Caudate nucleus (tissue), 63 donors: ENCODE measurements at places on chromosomes 2 and 18.

DNA sequence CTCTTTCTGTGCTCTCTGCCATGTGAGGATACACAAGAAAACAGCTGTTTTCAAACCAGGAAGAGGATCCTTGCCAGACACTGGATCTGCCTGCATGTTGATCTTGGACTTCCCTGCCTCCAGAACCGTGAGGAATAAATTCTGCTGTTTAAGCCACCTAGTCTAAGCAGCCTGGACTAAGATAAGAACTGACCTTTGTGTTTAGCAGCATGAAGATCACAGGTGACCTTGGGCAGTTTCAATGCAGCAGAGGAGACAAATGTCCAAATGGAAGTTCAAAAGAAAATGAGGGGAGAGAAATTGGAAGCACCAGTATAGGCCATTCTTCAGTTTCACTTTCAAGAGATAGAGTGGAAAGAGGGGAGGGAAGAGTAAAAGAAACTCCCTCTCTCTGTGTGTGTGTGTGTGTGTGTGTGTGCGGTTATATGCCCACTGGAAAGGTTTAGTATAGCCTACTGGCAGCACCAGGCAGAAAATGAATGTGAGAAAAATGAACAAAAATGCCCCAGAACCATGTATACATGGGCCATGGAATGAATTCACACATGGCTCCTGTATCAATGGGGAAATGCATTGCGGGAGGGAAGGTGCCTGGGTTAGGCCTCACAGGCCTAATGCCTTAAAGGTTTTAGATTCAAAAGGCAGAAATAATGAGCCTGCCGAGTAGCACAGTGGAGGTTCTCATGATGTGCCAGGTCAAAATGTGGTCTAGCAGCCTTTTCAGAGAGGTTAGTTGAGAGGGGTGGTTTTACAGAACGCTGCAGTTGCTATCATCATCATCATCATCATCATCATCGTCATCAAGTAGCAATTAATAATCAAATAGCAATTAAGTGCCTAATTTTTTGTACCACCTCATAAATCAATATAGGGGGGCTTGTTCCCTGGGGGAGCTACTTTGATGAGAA lies 1.1 kb upstream of the CERS6 start:
- no peak for DNase-seq

GRCh38 chr2:232897598-232898408 lies 27.7 kb downstream of the SNORC start:
- no peak for DNase-seq

DNA sequence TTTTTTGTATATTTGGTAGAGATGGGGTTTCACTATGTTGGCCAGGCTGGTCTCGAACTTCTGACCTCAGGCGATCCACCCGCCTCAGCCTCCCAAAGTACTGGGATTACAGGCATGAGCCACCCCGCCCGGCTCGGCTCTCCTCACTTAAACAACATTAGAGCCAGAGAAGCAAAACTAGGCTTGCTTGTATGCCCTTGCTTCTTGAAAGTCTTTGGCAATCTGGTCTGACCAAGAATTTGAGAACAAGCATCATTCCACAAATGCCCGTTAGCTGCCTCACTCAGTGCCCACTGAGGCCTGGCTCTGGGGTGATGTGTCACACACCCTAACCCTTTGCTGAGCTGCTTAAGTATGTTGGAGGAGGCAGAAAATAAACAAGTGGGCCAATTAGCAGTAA lies 33.5 kb downstream of the SOWAHC start:
- DNase-seq: no peak

DNA sequence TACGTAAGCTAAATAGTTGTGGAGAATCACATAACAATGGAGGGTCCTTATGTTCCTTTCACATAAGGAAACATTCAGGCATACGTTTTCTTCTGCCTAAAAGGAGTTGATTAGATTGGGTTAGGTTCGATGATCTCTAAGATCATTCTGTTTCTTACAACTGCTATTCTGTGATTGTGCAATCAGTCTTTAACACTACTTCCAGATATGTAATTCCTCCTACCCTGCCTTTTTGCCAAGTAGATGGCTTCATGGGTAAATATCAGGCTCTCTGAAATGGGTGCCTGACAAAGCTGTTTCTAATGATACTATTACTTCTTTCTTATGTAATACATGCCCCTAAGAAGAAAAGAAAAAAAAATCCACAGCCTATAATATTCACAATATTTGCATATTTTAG lies 321.5 kb downstream of the XIRP2 start:
- DNase-seq: no peak

DNA sequence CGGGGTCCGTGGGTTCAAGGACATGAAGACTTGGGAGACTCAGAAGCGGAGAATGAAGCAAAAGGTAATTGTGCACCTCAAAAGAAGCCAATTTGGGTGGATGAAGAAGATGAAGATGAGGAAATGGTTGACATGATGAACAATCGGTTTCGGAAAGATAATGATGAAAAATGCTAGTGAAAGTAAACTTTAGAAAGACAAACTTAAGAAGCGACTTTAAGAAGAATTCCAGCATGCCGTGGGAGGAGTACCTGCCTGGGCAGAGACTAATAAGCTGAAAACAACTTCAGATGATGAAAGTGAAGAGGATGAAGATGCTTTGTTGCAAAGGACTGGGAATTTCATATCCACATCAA lies 43.5 kb downstream of the PSTPIP2 start:
- DNase-seq: no peak

GRCh38 chr2:68796295-68796905 lies 61.8 kb downstream of the ARHGAP25 start:
- no peak for DNase-seq

DNA sequence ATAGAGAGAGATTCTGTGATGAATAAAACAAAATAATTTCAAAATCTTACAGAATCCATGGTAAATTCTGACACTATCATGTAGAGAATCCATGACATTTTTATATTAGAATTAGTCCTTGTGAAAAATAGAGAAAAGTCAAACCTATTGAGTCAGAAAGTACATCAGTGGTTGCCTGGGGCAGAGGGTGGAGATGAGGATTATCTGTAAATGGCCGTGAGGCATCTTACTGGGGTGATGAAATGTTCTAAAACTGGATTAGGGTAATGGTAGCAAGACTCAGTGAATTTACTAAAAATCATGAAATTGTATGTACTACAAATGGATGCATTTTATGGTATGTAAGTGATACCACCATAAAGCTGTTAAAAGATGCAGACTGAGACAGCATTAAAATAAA lies 323.1 kb downstream of the SLC8A1 start:
- no peak for DNase-seq

DNA sequence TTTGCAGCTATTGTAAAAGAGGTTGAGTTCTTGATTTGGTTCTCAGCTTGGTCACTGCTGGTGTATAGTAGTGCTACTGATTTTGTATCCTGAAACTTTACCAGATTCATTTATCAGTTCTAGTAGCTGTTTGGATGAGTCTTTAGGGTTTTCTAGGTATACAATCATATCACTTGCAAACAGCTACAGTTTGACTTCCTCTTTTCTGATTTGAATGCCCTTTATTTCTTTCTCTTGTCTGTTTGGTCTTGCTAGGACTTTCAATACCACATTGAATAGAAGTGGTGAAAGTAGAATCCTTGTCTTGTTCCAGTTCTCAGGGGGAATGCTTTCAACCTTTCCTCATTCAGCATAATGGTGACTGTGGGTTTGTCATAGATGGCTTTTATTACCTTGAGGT lies 210.5 kb upstream of the DPP10 start:
- DNase-seq: no peak

DNA sequence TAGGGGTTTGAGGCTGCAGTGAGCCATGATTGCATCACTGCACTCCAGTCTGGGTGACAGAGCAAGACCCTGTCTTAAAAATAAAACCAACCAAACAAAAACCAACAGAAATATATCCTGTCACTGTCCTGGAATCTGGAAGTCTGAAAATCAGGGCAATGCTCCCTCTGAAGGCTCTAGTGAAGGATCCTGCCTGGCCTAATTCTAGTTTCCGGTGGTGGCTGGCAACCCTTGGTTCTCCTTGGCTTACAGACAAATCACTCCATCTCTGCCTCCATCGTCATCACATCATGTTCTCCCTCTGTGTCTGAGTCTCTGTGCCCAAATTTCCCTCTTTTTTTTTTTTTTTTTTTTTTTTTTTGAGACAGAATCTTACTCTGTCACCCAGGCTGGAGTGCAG lies 15.9 kb upstream of the VPS4B start:
- DNase-seq: no peak

DNA sequence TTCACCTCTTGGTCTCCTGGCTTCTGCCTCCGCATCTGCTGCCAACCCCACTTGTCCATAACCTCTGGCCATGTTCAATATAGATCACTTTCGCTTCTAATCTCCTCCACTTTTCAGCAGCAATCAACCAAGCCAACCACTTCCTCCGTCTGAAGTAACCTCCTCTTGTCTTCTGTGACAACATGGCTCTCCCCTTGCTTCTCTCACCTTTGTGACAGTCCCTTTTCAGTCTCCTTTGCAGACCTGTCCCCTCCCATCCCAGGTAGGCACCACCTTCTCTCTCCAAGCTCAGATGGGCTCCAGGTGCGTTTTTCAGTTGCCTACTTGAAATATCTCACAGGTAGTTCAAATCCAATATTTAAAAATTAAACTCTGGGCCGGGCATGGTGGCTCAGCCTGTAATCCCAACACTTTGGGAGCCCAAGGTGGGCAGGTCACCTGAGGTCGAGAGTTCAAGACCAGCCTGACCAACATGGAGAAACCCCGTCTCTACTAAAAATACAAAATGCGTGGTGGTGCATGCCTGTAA lies 4.7 kb upstream of the PSD4 start:
- no peak for DNase-seq

DNA sequence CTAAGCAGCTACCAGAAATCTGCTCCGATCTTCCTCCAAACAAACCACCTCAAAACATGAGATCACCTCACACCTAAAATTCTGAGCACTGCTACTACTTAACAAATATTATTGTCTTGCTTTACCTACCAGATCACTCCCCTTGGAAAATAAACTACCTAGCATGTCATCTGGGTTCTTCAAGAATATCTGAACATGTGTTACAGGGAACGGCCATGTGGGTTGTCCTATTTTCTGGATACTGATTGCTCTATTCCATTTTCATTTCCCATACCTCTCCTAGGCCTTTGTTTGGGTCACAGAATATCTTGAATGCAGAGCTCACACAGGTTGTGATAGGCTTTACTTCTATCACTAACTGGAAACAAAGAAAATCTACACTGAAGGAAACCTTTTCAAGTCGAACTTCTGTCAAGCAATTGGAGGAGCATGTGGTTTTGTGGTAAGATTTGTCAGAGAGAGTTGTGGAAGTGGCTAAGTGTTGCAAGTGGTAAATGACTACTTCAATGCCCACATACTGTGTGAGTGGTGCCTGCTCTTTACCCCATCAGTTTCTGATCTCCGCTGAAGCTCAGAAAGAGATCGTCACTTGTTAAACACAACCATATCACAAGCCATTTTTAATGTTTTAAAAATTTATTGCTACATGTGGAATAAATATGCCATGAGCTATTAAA lies 739.1 kb upstream of the ZEB2 start:
- no peak for DNase-seq

DNA sequence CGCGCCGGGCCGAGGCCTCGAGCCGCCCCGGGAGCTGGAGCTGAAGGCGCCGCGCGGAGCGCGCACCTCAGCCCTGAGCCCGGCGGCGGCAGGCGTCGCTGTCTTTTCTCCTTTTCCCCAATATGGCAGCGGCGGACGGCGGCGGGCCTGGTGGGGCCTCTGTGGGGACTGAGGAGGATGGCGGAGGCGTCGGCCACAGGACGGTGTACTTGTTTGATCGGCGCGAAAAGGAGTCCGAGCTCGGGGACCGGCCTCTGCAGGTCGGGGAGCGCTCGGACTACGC lies 369 bp downstream of the SMCHD1 start:
- peak; percentile 65 for DNase-seq

DNA sequence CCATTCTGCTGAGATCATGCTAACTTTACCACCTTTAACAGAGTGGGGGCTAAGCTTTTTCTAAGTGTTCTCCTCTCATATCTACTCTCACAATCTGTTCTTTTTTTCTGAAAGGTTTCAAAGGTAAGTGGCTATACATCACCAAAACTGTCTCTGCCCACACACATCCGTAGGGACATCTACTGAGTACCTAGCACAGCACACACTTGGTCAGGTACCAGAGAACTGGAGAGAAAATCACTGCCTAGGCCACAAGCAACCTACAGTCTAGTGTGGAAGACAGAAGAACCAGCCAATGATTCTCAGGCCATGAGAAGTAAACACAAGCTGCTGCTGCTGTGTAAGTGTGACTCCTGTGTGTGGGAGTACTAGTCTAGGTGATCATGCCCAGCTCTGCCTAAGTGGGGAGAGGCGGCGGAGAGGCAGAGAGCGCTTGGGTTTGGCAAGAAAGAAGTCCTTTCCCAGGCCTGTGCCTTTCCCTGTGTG lies 176.1 kb upstream of the ZFP36L2 start:
- no peak for DNase-seq
